ENCODE measurements at places on chromosomes 3 and 15.
A peak's percentile ranks its signal among the peaks of the same experiment; 100 is the strongest.

DNA sequence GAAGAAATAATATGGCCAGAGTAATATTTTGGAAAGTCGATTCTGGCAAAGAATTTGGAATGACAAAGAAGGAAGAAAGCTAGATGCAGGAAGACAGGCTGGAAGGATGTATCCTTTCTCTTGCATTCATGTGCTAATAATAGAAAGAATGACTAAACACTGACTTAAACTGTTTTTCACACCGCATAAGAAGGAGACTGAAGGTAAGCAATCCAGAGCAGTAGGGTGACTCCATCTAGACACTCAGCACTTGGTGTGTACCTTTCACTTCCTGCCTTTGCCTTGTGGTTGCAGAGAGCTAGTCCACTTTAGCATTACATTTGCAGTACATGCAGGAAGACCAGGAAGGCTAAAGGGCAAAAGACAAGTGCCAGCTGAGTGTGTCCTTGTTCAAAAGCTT lies 234.6 kb downstream of the RBMS3 start:
- no peak for DNase-seq

DNA sequence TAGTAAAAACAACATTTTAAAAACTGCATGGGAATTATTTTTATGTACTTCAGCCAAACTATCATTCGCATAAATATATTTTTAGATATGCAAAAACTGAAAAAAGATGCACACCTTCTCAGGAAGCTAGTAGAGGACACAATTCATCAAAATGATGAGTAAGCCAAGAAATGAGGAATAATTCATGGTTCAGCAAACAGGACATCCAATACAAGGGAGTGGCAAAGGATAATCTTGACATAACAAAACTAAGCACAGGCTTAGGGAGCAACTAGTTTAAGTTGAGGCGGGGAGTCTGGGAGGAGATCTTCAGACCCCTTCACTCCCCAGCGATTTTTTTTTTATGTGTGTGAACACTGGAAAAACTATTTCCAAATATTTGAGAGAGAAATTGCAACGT lies 93.7 kb downstream of the ZNF280D start:
- DNase-seq: no peak

DNA sequence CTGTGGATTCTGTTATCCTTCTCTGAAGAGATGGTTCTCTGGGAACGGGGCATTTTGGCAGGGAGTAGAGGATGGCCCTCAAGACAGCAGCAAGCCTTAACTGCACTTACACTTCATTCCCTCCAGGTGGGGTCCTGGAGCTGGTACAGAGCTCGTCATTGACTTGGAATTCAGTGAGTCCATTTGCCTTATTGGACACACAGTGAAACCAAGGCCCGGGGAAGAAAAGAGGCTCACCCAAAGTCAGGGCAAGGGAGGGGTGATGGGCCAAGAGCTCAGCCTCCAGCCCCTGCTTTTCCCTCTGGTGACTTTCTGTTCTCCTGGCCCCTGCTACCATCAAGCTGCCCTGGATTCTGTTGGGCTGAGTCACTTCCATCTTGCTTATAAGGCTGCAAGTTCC lies 125.6 kb downstream of the ETFA start:
- DNase-seq: no peak

DNA sequence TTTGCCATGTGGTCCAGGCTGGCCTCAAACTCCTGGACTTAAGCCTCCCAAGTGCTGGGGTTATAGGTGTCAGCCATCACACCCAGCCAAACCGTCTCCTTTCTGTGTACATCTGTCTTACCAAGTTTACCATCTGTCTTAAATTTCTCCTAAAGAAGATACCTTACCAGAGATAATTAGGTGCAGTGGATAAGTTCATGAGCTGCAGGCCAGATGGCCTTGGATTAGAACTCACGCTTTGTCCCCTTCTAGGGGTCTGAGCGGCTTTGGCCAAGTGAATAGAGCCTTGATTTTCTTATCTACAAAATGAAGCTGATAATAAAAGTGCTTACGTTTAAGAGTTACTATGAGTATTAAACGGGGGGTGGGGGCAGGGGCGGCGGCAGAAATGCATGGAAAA lies 103.9 kb downstream of the SUCLG2 start:
- no peak for DNase-seq

GRCh38 chr3:184711493-184712247 lies at the start of gene MAGEF1:
Gene MAGEF1, minus strand, starts transcription at chr3:184712064. Its CDS starts 243 bp downstream, at chr3:184711821.
- peak; percentile 84 for DNase-seq

- peak; percentile 12 for DNase-seq
These were observed 7.3 kb upstream of the ZBTB38 start for GRCh38 chr3:141360888-141361598.

DNA sequence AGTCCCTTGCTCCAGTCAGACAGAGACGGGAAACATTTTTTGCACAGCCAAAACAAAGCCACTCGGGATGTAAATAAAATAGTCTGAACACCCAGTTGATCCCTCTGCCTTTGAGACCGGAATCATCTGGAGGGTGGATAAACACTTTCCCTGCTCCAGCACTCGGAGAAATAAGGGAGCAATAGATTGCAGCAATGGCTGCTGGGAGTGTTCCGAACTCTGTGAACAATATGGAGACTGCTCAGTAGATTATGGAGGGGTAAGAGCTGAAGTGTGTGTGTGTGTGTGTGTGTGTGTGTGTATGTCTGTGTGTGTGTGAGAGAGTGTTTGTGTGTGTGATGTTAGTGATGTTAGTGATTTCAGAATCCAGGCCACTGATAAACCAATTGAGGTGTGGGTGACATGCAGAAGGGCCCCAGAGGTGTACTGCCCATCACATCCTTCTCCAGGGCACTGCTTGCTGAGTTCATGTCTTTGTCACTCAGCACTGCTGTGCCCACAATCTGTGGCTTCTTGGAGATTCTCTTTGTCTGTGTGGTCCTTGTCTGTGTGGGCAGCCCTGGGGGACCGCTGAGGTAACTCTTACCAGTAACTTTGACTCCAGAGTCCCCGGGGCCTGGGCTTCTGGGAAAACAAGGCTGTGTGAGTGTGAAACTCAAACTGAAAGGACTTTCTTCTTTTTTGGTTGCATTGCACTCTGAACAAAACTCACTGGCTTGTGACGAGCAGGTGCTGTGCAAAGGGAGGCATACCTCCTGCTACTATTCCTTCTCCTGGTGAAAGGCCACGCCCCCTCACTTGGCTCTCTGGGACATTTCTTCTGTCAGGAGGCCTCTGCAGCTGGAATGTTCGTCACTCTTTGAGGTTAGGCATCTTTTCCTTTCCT lies 23.0 kb downstream of the CRYGS start:
- no peak for DNase-seq

DNA sequence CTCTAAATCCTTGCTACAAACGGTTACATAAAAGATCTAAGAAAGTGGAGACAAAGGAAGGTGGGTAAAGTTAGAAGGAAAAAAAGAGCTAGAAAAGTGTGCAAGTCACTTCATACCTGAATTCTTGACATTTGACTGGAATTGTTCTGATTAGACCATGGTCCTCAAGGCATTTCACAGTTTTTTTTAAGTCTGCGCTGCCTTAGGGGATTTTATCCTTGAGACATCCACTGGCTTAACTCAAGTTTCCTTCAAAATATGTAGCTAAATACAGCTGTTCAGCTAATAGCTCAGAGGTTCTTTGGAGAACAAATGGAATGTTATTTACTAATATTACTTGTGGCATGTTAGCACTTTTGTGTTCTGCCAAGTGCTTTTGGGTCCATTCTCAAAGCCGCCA lies 236.9 kb downstream of the TP63 start:
- DNase-seq: no peak

DNA sequence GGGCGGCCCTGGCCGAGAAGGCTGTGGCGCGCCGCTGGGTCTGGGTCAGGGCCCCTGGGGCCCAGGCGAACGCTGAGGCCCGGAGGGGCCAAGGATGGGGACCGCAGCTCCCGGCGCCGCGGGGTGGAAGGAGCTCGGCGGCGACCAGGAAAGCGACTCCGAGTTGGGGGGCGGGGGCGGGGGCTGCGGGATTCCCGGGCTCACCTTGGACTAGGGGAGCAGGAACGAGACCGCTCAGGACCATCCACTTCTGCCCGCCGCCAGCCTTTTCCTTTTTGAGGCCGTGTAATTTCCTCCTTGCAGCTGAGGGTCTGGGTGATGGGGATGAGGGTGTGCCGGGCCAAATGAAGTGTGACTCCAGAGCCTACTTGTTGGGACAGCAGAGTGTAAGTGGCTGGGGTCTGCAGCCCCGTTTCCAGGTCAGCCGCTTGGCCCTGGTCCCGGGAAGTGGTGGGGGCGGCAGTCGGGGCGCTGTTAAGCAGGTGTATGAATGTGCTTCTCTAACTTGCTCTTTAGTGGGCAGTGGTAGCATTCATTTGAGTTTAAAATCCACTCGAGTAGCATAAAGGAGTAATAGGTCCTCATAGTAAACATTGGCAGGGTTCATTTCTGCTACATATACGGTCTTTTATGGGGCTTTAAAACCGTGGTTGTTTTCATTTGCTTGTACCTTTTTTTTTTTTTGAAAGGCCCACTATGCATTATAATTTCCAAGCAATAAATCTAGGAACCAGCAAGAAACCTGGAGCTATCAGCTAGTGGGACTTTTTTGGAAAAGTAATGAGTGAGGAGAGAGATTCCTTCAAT lies 717 bp downstream of the PXK start:
- peak; percentile 21 for DNase-seq

- no peak for DNase-seq
These were observed 40.5 kb upstream of the PDZRN3 start for GRCh38 chr3:73665286-73665685.

DNA sequence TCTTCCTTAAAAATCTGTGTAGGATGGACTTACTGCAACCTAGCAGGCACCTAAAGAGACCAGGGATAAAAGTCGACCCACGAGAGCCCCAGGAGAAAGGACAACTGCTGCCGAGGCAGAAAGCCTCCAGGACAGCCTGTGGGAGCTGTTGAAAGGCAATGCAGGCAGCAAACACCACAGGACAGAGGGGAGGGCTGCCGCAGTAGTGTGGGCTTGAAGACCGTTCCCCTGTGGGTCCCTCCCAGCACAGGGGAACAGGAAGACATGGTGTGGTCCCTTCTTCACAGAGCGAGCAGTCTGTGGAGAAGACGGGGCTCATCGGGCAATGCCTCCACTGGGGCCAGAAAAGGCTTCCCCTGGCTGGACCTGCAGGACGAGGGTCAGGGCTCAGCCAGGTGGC lies 58.5 kb upstream of the GATA2 start:
- no peak for DNase-seq

DNA sequence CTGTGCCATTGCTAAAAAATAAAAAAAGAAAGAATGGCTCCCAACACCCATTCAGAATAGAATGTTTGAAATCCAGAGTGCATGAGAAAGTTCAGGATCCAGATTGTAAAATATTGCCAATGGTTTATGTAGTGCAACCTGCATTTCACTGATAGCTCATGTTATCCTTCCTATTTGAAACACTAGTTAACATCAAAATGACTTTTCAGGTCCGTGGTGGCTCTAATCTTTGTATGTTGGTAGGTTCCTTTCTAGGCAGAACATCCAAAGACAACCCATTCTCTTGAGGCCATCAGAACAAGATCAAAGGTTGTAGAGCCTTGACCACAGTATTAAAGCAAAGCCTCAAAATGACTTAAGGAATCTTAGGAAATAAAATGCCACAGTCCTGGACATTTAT lies 51.0 kb downstream of the PLCL2 start:
- DNase-seq: no peak

GRCh38 chr3:60555686-60556354 lies 695.4 kb downstream of the FHIT start:
- DNase-seq: no peak

- DNase-seq: no peak
These were observed 243.6 kb downstream of the ZIC1 start for GRCh38 chr3:147652651-147653366.
